ENCODE measurements at places on chromosomes 3 and 15.

DNA sequence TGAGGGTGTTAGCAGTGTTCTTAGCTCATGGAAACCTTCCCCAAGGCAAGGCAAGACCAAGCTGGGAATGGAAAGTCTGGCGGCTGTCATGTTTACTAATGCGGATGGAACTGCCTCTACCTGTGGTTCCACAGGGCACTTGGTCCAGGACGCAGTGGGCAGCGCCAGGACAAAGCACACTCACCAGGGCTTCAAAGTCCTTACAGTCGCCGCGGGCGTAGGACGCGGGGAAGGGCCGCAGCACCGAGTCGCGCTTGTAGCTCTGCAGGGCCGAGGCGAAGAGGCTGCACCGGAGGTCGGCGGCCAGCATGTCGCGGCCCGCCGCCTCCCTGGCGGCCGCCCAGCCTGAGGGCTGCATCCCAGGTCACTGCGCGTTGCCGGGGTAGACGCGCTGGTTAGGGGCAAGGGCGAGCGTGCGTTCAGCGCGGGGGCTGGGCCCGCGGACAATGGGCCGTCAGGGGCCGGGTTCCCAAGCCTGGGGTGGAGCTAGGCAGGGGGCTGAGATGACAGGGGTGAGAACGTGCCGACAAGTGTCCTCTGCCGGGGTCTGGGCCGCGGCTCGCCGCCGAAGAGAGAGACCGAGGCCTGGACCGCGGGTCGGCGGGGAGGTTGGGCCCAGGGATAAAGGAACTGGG lies 497 bp downstream of the PARP16 start:
- DNase-seq = peak; percentile 42
- H3K36me3 ChIP-seq = no peaks in the 10 kb centered on the region
- peak overlapping the region; percentile 82 for H3K27ac ChIP-seq
- H3K27me3 ChIP-seq = no peaks in the 10 kb centered on the region

DNA sequence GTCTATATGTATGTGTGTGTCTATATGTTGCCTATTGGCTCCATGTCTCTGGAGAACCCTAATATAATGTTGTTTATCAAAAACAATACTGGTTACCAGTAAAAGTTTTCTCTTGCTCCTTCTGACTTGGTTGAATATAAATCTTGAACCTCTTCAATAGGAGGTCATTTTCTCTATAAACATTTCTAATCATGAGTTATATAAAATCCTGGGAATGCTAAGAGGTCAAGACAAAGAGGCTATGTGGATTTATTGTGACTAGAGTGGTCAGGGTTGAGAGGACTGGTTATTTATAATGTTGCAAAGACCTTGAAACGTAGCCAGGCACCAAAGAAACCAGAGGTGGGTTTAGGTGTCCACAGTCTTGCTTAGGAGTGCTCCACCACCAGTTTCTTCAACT lies 1.2 kb upstream of the MINDY4B start:
- H3K4me3 ChIP-seq = no peak overlapping the region
- no peak overlapping the region for H3K27ac ChIP-seq
- H3K27me3 ChIP-seq = no peaks in the 10 kb centered on the region
- no peaks in the 10 kb centered on the region for H3K4me1 ChIP-seq
- no peak for DNase-seq
- H3K36me3 ChIP-seq = no peaks in the 10 kb centered on the region

DNA sequence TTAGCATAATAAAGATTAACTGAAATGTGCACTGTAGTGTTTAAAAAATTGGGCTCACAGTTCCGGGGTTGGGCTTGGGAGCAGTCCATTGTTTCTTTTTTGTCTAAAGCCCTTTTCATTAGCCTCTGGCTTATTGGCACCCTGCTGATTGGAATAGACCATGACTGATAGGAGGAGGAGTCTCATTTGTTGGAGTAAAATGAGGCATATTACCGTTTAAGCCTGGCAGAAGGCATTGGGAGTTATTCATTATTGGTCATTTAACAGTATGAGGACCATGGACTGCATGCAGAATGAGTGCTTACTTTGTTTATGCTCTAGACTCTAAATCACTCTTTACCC lies 139.0 kb upstream of the CGNL1 start:
- H3K36me3 ChIP-seq = no peaks in the 10 kb centered on the region
- peaks cover 7% of the 10 kb centered on the region for H3K4me1 ChIP-seq
- no peak for DNase-seq
- no peak overlapping the region for H3K27ac ChIP-seq
- no peaks in the 10 kb centered on the region for H3K27me3 ChIP-seq

GRCh38 chr15:32746116-32746857 lies 28.5 kb downstream of the GREM1 start:
- no peak overlapping the region for H3K27ac ChIP-seq
- DNase-seq = no peak
- H3K36me3 ChIP-seq = no peaks in the 10 kb centered on the region
- H3K27me3 ChIP-seq = no peaks in the 10 kb centered on the region
- H3K4me3 ChIP-seq = no peak overlapping the region
